ENCODE measurements at places on chromosomes 2 and 18. TPM values are rescaled to one million over a fixed set of nuclear protein-coding genes. Genes with fewer than 3 reads are reported as not detected.

GDF7 gene
- 0.08 TPM for total RNA-seq

DCC gene
- not detected for total RNA-seq

PRKD3 gene
- total RNA-seq = 8.5 TPM

TMEM247 gene
- not detected for total RNA-seq

GALNT14 gene
- 48.4 TPM for total RNA-seq

NOL4 gene
- total RNA-seq = not detected

ARPC2 gene
- 304 TPM for total RNA-seq

ABCB11 gene
- total RNA-seq = 0.01 TPM

GRHL1 gene
- 1.2 TPM for total RNA-seq

TEX44 gene
- total RNA-seq = not detected

ALPP gene
- 0.75 TPM for total RNA-seq

FBXO41 gene
- total RNA-seq = 5.5 TPM

BCL2 gene
- total RNA-seq = 0.57 TPM
